Activated B cell treated with CpG ODN at 0.5 μM for 24 hours (primary cell): ENCODE measurements at places on chromosomes 6 and 20.

DNA sequence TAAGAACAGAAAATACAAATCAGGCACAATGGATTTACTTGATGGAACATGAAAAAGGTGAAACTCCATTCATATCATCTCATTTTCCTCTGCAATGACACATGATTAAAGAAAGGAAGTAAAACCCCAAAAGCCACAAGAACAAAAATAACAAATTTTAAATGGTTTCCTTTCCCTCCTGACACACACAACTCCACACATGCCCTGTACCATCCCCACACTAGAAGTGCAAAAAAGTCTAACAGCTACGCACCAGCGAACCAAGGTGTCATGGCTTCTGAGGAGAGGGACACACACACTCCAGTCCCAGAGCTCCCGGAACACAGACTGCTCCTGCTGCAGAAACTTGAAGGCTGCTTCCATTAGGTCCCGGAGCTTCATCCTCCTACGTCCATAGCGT is 25.3 kb downstream of the MDN1 start:
- peak overlapping the region; percentile 16 for H3K4me3 ChIP-seq
- H3K27me3 ChIP-seq, result no peaks in the 10 kb centered on the region
- peaks cover 53% of the 10 kb centered on the region for H3K36me3 ChIP-seq
- peak overlapping the region; percentile 5 for H3K27ac ChIP-seq

DNA sequence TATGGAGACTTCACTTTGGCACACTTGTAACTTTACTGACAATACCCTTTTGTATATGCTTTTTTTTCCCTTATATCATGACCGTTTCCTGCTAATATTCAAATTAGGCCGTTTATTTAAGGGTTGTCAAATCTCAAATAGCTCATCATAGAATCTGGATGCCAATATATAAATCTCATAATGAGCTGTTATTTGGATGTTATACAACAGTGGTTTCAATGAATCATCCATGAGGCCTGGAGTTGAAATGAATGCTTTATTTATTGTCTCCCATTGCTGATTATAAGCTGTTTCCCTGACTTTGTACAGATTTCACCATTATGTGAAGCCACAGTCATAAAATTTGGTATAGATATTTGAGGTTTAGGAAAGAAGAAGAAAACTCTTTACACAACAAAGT is 256.1 kb downstream of the PLCB1 start:
- H3K36me3 ChIP-seq, result no peaks in the 10 kb centered on the region
- H3K4me3 ChIP-seq, result no peak overlapping the region
- no peaks in the 10 kb centered on the region for H3K4me1 ChIP-seq
- no peak overlapping the region for H3K27ac ChIP-seq

GRCh38 chr20:33019465-33020277 is 11.8 kb upstream of the BPIFB6 start:
- no peaks in the 10 kb centered on the region for H3K27me3 ChIP-seq
- no peak overlapping the region for H3K4me3 ChIP-seq
- no peak overlapping the region for H3K27ac ChIP-seq
- no peaks in the 10 kb centered on the region for H3K4me1 ChIP-seq
- DNase-seq, result no peak

GRCh38 chr6:7684076-7684475 is 41.8 kb upstream of the BMP6 start:
- DNase-seq, result no peak
- no peak overlapping the region for H3K27ac ChIP-seq
- no peaks in the 10 kb centered on the region for H3K4me1 ChIP-seq
- peaks cover 15% of the 10 kb centered on the region for H3K27me3 ChIP-seq
- H3K4me3 ChIP-seq, result no peak overlapping the region

GRCh38 chr6:45772886-45773495 is 242.7 kb downstream of the CLIC5 start:
- no peaks in the 10 kb centered on the region for H3K36me3 ChIP-seq
- H3K27ac ChIP-seq, result no peak overlapping the region
- no peak for DNase-seq
- peaks cover 4% of the 10 kb centered on the region for H3K27me3 ChIP-seq
- H3K4me3 ChIP-seq, result no peak overlapping the region

DNA sequence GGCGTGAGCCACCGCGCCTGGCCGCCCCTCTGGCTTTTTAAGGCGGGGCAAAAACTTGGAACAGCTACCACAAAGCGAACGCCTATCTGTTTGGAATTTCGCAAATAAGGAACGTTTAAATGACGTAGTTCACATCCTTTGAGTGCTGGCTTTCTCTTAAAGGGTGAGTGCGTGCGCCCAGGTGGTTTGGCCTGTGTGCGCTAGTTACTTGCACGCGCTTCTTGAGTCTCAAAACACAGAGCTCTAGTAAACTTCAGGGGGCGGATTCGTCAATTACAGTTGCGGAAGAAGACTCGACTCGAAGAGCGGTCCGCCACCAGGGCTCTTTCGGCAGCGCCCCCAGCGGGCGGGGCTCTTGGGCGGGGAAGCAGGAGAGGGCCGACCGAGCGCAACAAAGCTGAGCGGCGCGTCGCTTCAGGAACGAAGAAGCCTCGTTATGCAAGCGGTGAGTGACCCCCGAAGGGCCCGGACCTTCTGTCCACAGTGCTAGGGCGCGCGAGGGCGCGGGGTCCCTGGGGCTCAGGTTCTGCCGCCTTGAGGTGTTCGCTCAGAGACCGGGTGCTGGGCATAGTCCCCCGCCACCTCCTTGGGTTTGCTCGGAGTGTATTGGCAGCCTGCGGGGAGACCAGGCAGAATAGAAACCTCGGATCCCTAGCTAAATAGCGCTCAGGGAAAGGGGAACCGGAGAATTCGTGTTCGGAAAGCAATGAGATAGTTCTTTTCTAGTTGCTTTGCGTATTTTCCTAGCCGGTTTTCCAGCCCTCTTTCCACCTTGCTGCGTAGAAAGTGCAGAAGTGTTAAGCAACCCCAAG is at the start of gene SYCP2L:
TSS of gene SYCP2L (plus strand) at position 362 of the 812 bp plus-strand sequence. CDS start at position 437, 75 bp downstream.
- peaks cover 39% of the 10 kb centered on the region for H3K4me1 ChIP-seq
- no peak for DNase-seq
- H3K27ac ChIP-seq, result no peak within 1 kb of the TSS

DNA sequence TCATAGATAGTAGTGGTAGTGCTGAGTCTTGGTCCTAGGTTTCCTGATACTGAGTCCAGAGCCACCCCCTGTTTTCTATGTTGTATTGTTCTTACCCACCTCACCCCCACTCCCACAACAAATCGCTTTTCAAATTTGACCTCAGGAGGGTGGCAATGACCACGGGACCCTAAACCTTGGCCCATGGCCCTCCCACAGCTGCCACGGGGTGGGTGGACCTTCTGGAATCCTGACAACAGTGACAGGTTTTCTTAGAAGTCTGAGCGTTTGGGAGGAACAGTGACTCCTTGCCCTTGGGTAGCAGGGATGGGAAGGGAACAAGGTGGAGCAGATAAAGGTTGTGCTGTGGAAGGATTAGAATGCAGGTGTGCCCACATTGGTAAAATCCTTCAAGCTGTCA is 36.9 kb downstream of the TGM3 start:
- H3K4me1 ChIP-seq, result no peaks in the 10 kb centered on the region
- H3K27me3 ChIP-seq, result peaks cover 10% of the 10 kb centered on the region
- DNase-seq, result no peak
- no peaks in the 10 kb centered on the region for H3K36me3 ChIP-seq
- H3K4me3 ChIP-seq, result no peak overlapping the region
